ENCODE measurements at places on chromosomes 7 and 10. TPM values are rescaled to one million over a fixed set of nuclear protein-coding genes. Genes with fewer than 3 reads are reported as not detected.
A peak's percentile ranks its signal among the peaks of the same experiment; 100 is the strongest.

The ALOX5 gene
- total RNA-seq, result not detected

The CSTF2T gene
- 20.0 TPM for total RNA-seq

The GIMAP1 gene
- total RNA-seq, result under 0.01 TPM

The BCCIP gene
- 31.3 TPM for total RNA-seq

The SLC16A12 gene
- under 0.01 TPM for total RNA-seq

The OPALIN gene
- not detected for total RNA-seq

The NYAP1 gene
- total RNA-seq, result 0.26 TPM

DNA sequence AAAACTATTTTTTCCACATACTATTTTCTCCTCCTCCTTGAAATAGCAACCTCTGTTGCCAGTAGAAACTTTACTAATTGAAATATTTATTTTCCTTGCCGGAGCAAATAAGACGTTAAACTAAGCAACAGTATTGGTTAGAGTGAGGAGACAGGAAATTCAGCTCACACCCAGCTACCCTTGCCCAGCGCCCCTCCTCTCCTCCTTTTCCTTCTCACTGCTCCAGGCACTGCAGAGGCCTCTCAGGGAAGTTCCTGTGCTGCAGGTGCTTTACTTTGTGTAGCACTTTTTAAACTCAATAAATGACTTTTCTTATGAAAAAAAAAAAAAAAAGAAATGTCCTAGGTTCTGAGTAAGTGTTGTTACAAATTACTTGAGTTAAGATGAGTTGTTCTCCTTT, 134.0 kb downstream of the SEMA3E start:
- no peak for DNase-seq

DNA sequence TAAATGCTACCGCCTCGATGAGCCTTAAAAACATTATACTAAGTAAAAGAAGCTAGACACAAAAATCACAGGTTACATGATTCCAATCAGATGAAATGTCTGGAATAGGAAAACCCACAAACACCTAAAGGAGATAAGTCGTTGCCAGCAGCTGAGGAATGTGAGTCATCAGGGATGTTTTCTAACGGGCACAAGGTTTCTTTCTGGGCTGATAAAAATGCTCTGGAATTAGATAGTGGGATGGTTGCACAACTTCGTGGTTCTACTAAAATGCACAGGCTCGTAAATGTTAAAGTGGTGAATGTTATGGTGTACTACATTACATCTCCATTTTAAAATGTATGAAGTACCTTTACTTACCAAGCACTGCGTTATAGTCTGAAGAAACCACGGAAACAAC, 9.7 kb downstream of the ABLIM1 start:
- DNase-seq, result peak; percentile 97

DNA sequence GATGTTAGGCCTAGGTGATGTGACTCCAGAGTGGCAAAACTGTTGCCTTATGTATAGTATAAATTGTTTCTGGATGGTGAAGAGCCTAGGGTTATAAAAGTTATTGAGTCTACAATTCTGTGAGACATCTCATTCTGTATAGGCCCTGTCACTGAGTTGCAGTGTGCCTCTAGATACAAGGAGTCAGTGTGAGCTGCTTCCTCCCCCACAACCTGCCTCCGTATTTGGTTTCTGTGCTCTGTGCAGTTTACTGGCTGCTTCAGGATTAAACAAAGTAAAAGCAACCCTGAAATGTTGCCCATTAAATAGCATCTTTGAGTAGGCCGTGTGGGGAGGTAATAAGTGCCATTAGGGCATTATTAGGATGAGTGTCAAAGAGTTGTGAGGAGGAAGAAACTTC, 1.9 kb upstream of the IFRD1 start:
- DNase-seq, result no peak

GRCh38 chr10:130188195-130189175, 52.3 kb downstream of the GLRX3 start:
- no peak for DNase-seq

GRCh38 chr10:37053476-37053875, 71.9 kb upstream of the ANKRD30A start:
- no peak for DNase-seq

DNA sequence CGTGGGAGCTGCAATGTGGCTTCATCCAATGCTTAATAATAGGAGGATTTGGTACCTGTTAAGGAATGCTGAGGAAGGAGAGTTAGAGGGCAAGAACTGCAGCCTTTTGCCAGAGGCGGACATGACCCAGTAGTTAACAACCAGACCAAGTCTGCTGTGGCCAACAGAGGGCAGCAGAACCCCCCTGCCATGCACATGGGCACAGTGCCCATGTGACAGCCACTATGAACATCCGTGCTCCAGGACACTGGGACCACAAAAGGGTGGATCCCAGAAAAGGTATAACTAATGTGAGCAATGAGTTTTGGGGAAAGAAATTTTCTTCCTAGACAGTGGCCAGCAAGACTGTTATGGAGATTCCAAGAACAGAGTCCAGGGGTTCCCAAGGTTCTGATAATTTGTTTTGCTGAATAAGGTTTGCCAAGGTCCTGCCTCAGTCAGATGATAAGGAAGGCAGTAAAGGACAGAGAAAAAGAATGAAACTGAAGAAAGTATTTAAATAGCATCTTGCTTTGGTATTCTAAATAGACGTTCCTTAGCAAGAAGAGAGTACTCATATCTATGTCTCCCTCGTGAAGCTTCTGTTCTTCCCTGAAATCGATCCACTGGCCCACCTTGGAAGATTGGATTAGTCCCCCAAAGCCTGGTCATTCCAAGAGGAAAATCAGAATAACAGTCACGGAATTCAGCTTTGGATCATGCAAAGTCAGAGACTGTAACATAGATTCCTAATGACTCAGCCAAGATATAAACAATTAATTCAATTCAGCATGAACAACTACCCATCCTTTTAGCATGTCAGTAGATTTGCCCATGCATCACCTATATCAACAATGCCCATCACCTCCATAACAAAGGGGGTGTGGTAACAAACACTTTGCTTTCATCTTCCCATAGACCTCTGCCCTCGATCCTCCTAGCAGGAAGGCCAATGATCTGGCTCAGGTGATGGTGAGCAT, 56.0 kb downstream of the LGI1 start:
- DNase-seq, result peak; percentile 31

GRCh38 chr7:73314271-73314670, 5.6 kb upstream of the NSUN5 start:
- no peak for DNase-seq

Data from fibroblast of lung (primary cell).